ENCODE measurements at places on chromosomes 4 and X.

GRCh38 chrX:2705046-2705832 is 14.1 kb downstream of the CD99 start:
- no peak for DNase-seq

DNA sequence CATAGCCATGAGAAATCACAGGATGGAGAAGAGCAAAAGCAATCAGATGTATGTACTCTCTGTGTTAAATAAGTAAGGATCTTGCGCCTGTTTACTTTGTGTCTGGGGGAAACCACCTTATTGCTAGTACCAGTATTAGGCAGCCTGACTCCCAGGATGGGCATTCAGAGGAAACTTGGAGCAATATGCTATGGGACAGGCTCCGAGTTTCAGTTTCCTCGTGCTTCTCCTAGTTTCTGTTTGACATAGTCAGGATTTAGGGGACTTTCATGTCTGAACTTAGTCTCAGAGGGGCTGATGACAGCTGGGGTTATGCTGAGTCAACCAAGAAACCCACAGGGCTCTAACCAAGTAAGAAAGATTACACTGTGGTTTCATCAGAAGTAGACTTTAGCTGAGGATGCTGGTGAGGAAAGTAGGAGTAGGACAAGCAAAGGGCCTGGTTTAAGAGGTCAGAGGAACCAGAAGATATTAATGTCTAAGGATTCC is 13.5 kb downstream of the NSUN7 start:
- DNase-seq, result no peak

DNA sequence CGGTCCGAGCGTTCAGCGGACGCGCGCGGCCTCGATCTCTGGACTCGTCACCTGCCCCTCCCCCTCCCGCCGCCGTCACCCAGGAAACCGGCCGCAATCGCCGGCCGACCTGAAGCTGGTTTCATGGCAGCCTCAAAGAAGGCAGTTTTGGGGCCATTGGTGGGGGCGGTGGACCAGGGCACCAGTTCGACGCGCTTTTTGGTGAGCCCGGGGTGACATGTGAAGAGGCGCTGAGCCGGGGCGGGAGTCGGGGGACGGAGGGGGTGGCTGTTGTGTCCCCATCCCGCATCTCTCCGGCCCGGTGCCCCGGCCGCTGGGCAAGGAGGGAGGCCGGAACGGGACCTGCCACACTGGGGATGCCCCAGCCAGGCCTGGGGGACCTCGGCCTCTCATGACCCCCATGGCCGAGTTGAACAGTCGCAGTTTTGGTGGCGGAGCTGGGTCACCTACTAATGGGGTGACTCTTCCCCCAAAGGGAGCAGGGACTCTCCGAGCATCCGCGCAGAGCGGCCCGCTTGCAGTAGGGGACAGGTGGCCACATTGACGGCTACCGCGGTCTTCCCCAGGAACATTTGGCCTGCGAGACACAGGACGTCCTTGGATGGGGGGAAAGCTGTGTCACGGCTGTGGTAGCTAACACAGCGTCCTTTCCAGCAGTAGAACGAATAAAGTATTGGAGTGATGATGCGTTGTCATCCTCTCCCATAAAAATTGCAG is at the start of gene GK:
GK (plus strand) TSS at position 9 of the 717 bp plus-strand sequence; CDS start at position 124, 115 bp downstream.
- no peak for DNase-seq

DNA sequence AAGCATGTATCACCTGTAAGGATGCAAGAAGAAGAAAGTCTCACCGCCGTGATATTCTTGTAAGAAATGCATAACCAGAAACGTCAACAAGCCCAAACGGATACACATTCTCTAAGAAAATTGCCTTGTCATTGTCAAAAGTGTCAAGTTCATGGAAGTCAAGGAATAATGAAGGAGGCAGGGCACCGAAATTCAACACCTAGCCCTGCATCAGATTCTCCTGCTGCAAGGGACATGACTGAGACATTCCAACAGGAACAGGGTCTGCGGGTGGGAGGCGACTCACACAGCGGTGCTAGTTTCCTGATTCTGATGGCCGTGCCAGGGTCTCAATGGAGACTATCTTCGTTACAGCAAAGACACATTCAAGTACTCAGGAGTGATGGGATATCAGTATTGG is 26.7 kb downstream of the IRF2 start:
- DNase-seq, result no peak

DNA sequence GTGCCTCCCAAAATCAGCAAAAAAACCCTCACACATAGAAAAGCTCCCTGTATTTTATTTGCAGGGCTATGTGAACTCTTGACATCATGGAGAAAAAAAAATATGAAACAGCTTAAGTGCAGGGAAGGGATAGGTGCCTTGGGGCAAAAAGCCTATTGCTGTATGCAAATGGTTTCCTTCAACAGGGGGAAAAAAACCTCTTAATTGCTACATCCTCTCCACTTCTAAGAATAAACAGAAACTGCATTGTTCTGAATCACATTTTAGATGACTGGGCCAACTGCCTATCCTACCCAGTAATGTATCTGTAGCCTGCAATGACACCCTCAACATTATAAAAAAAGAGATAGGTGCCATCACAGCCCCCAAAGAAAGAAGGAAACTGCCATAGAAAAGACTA is 229.4 kb upstream of the GALNTL6 start:
- DNase-seq, result no peak

DNA sequence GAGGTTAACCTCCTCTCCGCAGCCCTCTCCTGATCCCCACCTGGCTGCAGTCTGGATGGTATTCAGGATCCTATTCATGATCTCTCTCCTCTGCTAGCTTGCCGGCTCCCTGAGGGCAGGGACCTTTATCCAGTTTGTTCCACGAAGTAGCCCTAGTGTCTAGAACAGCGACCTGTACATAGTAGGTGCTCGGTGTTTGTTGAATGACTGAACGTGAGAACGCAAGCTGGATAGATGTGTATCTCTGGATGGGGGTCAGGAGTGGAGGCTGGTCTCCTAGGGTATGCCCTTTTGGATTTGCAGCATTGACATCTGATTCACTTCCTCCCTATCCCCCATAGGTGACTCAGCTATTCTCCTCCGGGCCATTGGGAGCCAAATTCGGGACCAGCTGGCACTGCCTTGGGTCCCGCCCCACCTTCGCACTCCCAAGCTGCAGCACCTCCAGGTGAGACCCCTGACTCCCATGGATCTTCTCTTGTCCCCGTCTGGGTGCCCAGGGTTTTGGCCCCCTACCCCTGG is 7.3 kb downstream of the CCDC22 start:
- DNase-seq, result no peak

GRCh38 chrX:2404776-2405175 is 96.0 kb downstream of the DHRSX start:
- no peak for DNase-seq

DNA sequence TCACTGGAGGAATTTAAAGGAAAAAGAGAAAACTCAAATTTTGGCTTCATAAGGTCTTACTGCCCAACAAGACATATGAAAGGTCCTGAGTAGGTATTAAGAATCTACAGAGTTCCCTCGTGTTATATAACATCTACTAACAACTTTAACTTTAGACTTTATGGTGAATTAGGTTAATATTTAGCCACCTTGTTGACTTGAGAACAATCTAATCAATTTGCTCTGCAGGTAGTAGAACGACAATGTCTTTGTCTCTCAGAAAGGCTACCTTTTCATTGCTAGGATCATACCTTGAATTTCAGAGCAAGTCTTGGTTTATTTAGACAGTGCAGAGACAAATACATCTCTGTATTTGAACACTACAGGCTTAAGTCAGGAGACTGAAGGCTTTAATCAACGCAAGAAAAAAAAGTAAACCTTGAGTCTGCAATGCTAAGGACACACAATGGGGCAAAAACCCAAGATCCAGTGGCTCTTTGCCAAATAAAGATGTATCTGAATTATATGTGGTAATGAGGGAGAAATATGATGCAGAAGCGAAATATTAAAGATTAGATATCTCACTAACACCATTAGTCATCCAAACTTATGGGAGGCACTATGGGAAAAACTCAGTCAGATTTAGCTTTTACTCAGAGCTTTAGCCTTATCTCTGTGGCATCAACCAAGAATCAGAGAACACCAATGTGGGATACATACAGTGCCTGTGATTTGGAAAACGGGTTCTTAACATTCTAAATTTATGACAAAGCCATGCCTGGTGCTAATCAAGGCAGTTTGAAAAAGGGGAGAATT is 93.6 kb upstream of the FTHL17 start:
- no peak for DNase-seq

- DNase-seq, result no peak
Observed at GRCh38 chr4:40321574-40322275, 13.4 kb upstream of the CHRNA9 start.

- peak; percentile 14 for DNase-seq
Observed at GRCh38 chrX:110125446-110126162, 122.7 kb downstream of the TMEM164 start.

- DNase-seq, result no peak
Observed at GRCh38 chrX:1491851-1492349, 39.2 kb upstream of the ASMTL start.

DNA sequence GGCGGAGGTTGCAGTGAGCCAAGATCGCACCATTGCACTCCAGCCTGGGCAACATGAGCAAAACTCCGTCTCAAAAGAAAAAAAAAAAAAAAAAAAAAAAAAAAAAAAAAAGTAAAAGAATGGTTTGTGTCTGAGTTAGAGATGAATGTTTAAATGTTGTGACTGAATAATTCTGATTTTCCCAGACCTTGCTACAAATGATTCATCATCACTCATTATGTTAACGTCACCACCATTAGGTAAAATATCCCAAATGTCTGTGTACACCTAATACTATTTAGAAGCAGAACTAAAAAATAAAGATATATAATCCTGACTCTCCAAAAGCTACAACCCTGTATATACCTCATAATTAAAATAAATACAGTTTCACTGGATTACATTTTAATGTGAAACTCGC is 70.8 kb downstream of the HHIP start:
- no peak for DNase-seq

DNA sequence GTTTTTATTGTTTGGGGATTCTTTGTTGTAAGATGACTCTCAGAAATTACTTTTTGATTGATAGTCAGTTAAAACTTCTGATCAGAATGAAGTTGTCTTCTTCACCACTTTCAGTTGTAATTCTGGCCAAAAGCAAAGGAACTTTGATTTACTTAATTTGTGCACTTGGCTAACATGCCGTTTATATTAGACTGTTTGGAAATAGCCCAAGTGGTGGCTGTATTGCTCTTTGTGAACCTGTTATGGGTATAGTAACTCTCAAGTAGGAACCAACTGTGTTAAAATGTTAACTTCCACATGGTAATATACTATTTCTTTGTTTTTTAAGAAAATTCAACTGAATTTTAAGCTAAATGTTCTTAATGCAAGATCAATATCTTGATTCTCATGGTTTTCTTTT is 581.9 kb downstream of the GRID2 start:
- no peak for DNase-seq

DNA sequence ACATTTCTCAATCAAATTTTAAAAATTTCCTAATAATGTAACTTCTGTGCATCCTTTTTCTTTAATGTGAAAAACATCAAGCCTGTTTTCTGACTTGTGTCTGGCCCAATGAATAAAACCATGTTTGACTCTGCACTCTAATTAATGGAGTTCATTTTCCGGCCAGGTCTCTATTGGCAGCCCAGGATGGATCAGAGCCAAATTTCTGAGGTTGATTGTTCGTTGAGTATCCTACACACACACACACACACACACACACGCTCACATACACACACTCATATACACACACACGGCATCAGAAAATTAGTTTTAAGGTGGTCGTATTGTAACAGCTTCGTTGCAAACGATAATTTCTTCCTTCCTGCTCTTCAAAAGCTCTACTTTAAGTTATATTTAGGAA is 28.9 kb upstream of the TLL1 start:
- no peak for DNase-seq

GRCh38 chr4:68011684-68012083 is 48.4 kb upstream of the TMPRSS11A start:
- no peak for DNase-seq

GRCh38 chr4:148061795-148062194 is 329.9 kb downstream of the ARHGAP10 start:
- no peak for DNase-seq

DNA sequence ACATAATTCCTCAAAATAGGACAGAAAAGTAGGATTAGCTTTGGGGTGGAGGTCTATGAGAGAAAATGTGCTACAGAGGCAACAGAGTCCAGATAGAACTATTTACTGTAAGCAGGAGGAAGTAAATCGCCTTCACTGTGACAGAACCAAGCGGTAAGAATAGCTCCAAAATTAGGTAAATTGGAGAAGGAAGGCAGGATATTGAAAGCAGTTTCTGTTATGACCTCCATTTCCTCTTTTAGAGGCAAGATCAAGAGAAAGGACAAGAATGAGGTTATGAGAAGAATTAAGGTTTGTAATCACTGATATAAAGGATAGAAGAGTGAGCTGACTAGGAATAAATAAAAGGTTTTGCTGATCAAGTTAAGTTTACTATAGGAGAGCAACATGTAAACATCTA is 44.1 kb upstream of the NEUROG2 start:
- DNase-seq, result no peak

DNA sequence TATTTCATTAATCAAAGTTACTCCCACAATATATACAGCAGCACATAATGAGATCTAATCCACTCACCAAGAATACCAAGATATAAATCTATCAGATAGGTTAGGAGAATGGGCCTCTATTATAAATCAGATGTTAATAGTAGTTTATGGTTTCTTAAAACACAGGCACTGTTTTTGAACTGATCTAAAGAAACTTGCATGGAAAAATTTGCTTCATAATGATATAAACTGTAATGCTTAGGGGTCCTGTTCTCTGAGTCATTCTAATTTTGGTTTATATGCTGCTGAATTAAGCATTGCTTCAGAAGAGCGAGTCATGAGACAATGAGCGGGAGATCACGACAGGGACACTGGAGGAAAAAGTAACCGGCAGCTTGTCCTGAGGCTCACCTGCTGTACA is 113.3 kb upstream of the OTUD4 start:
- DNase-seq, result no peak

- DNase-seq, result no peak
Observed at GRCh38 chr4:147340111-147340510, 140.8 kb upstream of the EDNRA start.

DNA sequence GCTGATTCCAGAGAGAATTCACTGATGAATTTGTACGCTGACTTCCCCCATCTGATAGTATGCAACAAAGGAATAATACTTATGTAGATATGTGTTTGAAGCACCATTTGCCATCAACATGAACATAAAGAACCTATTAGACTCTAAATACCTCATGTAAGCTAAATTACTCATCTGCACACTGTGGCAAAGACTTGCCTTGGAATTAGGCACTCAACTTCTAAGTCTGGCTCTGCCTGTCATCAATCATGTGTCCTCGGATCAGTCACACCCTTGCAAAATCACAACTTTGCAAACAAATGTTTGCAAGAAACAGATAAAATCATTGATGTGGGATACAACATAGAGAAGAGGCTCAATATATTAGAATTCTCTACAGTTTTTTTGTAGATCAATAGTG is 169.9 kb upstream of the LDB2 start:
- DNase-seq, result no peak

GRCh38 chrX:65925005-65925404 is 114.9 kb downstream of the VSIG4 start:
- DNase-seq, result no peak

GRCh38 chrX:8027827-8028226 is 100.6 kb upstream of the PNPLA4 start:
- no peak for DNase-seq

- DNase-seq, result no peak
Observed at GRCh38 chr4:137685357-137685756, 153.1 kb upstream of the PCDH18 start.
